ENCODE measurements at places on chromosomes 6 and 20.

- no peak for DNase-seq
Observed at GRCh38 chr6:132931936-132932514, 117.7 kb downstream of the RPS12 start.

DNA sequence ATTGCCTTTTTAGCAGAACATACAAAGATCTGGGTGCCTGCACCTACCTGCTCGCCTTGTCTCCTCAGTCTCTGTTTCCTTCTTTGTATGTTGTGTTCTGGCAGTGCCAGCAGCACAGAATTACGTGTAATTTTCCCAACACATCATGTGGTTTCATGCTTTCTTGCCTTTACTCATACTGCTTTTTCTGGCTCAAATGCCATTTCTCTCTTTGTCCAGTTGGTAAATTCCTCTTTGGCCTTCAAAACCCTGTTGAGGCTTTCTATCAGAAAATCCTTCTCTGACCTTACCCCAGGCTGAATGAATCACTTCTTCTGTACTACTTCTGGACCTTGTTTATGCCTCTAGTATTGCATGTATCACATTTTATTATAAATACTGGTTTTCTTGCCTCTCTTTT, 31.8 kb downstream of the L3MBTL3 start:
- no peak for DNase-seq

- DNase-seq = no peak
Observed at GRCh38 chr6:89209457-89209856, 7.7 kb downstream of the GABRR1 start.

- peak; percentile 91 for DNase-seq
Observed at GRCh38 chr20:45347936-45348778, at the start of gene SDC4. TSS of gene SDC4 (minus strand) at chr20:45348424. CDS start at chr20:45348384, 40 bp downstream.

GRCh38 chr6:34546551-34547321, 9.4 kb downstream of the SPDEF start:
- DNase-seq = no peak

DNA sequence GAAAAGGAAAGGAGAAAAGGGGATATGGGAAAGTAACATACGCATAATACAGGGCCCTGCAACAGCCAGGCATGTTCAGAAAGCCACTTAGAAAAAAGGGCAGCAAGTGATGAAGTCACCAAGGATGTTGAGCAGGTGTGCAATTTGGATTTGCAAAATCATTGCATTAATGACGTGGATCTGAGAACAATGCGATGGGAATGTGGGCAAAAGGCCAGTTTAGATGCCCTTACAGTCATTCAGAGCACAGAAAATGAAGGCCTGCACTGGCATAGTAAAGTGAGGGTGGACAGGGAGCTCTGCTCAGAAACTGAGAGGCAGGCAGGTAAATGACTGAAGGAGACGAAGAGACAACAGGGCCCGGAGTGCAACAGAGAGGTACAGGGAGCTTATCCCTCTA, 123.7 kb upstream of the NHSL1 start:
- DNase-seq = no peak

DNA sequence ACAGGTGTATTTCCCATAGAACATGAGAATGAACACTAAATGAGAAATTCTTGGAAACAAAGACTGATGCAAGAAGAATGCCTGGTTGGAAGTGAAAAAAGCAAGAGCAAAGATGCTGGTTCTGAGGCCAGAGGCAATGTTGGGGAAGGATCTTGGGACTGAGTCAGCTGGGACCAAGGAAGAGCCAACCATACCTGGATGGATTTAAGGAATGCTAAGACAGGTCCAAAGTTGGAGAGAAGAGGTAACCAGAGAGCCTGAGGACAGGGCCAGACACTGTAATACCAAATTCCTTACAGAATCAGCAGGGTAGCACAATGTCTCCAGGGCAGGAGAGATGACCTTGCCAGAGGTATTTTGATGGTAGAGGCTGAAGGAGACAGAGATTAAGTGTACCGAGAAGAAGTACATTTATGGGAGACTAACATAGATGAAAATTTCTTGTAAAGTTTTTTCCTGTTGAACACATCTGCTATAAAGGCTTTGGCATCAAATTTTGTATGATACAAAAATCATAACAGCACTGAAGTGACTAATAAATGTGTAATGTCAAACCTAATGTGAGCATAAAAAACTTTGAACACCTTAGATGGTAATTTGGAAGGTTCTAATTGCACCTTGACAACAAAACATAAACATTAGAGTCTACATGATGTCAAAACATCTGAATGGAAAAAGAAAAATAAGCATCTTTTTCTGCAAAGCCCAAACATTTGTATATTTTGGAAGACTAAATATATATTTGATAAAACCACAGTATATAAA, 221.7 kb upstream of the MARCKS start:
- no peak for DNase-seq

DNA sequence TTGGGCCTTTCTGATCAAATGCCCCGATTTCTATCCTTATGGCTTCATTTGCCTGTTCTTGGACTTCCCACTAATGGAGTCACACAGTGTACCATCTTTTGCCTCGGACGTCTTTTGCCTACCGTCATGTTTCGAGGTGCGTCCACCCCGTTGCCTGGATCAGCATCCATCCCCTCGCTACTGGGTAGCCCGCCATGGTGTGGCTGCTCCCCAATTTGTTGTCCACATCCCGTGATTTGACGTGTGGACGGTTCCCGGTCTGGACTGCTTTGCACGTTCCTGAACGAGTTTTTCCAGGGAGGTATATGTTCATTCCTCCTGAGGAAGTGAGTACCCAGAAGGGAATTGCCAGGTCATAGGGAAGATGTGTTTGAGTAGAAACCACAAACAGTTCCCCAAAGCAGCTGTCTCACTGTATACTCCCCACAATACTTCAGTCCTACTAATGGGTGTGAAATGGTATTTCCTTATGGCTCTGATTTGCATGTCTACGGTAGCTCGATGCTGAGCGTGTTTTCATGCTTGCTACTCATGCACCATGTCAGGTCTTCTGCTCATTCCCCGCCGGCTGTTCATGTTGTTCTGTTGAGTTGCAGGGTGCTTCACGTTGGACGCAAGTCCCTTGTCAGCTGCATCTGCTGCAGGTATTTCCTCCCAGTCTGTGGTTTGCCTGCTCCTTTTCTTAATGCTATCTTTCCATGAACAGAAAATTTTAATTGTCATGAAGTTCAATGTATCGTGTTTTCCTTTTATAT, 86.8 kb upstream of the AFDN start:
- no peak for DNase-seq

DNA sequence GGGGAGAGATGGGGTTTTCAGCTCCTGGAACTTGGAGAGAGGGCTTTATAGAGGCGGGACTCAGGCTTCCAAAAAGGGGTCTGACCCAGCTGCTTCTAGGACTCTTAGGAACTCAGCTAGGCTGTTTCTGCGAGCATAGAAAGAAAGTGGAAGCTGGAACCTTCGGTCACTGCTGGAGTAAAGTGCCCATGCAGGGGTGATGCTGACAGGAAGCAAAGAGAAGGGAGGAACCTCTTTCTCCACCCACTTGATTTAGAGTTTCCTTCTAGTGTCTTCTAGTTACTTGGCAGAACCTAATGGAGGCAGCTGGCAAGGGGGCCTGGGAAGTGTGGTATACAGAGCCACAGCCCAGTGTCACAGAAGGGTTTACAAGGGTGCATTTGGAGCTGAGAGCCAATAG, 283.6 kb downstream of the QKI start:
- DNase-seq = peak; percentile 51

- no peak for DNase-seq
Observed at GRCh38 chr6:90162648-90163387, 133.8 kb downstream of the BACH2 start.

GRCh38 chr6:65295812-65296211, 411.2 kb downstream of the EYS start:
- no peak for DNase-seq

DNA sequence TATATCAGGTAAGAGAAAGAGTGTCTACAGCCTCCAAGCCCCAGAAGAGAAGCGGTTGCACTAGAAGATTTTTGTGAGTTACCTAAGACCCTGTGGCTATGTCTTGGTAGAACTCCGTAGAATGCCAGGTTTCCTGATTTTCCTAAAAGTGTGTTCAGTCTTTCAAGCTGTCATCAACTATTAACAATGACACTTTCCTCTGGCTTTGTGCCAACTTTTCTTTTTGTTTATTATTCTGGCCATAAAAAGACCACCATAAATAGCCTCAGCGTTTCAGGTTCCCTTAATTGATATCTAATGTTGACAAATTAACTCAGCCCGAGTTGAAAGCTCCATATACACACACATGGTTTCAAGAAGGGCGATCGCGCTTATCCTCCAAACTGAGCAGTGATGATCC, 1.2 kb downstream of the PAK5 start:
- no peak for DNase-seq

DNA sequence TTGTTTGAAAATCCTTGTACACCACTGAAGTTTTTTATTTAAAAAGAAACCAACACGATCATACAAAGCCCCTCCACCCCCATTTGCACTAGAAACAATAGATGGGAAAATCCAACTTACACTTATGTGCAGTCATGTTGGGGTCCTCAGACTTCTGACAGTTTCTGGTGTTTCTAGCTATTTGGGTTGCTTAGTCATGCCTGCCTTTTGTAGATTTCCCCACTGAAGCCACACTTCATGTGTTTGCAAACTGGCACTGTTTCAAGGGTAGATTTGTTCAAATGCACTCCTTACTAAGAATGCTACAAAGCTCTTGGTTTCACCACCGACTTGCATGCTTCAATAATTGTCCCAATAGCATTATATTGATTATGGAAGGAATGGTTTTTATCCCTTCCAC, 1.5 kb downstream of the SH3BGRL2 start:
- no peak for DNase-seq

- no peak for DNase-seq
Observed at GRCh38 chr20:45111799-45112471, 3.0 kb downstream of the WFDC5 start.

GRCh38 chr6:133291671-133292070, 50.5 kb downstream of the EYA4 start:
- DNase-seq = no peak

DNA sequence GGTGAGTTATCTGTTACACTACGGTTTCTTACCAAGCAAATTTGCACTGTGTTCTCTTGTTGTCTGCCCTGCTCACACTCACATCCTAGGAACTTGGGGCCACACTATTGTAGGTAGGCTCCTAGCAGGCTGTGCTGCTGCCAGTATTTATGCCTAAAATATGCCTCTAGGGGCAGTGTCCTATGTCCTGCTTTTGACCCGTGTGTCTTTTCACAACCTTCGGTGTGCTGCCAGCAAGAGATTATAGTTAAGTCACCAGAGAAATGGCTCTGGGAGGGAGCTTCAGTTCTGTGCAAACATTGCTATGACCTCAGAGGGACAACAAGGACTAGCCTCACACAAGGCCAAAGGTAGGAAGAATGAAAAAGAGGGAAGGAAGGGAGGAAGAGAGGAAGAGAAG, 8.9 kb upstream of the TAAR5 start:
- peak; percentile 9 for DNase-seq

DNA sequence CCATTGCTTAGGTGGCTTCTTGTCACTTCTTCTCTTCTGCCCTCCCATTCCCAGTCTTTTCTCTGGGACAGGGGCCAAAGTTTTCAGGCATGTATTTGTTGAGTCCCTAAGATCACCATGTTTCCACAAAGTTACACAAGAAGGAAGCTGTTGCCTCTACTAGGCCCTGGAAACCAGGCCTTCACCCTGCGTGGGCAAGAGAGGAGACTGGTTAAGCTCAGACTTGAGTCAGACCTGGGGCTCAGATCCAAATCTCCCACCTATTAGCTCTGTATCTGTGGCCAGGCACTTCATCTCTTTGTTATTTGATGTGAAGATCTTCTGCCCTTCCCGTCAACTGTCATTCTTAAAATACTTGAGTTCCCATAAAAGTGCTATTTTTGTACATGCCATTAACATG, 154.6 kb downstream of the SASH1 start:
- no peak for DNase-seq

- DNase-seq = peak; percentile 97
Observed at GRCh38 chr6:148364056-148364824, 21.6 kb downstream of the SASH1 start.

DNA sequence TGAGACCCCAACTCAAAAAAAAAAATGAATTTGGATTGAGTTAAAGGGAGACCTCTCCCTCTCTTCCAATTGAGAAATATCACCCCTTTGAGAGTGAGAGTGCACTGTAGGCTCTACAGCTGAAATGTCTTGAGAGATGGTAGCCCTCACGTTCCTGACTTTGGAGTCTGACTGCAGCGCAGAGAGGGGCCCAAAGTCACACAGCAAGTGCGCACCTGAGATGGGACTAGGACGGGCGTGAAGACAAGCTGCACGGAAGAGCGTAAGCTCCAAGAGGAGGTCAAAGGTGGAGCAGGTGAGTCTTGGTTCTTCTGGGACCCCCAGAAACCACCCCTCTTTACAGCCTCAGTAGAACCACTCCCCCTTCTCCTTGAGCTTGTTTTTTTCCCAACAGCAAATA, 643 bp downstream of the SLA2 start:
- DNase-seq = no peak

DNA sequence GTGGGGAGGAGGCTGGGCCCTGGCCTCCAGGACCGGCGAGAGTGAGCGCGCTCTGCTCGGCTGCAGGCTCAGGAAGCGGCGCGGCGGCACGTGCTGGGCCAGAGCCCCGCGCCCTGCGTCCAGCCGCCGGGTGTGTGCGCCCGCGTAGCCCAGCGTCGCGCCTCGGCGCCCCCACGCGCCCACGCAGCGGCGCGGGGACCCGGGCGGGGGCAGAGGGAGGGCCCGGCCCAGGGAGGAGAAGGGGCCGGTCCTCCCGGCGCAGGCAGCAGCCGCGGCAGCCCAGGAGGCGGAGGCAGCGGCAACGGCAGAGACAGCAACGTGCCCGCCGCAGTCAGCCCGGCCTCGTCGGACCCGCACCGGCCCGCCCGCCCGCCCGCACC, at the start of gene EYA2:
TSS of gene EYA2 (plus strand) at position 265 of the 380 bp plus-strand sequence. CDS start 95,168 bp downstream, outside the sequence.
- no peak for DNase-seq

GRCh38 chr20:38840053-38840893, 34.8 kb downstream of the PPP1R16B start:
- DNase-seq = no peak

GRCh38 chr6:168128631-168129291, 49.7 kb upstream of the FRMD1 start:
- DNase-seq = no peak

GRCh38 chr6:150451807-150452427, 83.1 kb downstream of the IYD start:
- no peak for DNase-seq

GRCh38 chr20:62230696-62231095, 7.6 kb upstream of the OSBPL2 start:
- no peak for DNase-seq

DNA sequence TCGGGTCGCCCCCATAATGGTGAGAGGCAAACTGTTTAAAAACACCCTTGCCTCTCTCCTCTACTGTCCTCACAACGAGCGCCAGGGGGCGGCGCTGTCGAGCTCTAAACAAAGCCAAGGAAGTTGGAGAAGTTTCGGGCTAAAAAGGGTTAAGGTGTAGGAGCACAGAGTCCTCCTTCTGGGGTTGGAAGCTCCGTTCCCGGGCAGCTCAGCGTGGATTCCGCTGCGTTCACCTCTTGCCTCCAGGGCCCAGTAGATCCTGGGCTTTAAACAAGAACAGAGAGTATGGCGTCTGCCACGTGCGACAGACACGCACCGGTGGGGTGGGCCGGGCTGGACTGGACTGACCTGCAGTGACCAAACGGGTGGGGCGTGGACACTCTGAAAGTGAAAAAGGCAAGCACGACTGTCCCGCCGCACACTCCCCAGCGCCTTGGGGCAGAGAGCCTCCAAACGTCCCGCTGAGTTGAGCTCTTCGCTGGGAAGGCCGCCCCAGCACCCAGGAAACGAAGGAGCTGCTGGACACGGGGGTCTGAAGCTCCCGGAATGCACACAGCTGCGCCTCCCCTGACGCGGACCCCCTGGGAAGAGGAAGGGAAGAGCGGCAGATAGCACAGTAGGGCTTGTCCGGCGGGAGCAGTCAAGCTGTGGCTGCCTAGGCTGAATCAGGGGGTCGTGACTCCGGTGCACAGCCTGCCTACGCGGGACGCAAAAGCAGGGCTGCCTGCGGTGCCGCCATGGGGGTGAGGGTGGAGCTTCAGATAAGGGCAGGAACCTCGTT, 1.6 kb upstream of the THBD start:
- peak; percentile 79 for DNase-seq

All from inflammatory macrophage treated with lipopolysaccharide for 1 hour (primary cell).